ENCODE measurements at places on chromosomes 4 and X. TPM values are rescaled to one million over a fixed set of nuclear protein-coding genes. Genes with fewer than 3 reads are reported as not detected.

DNA sequence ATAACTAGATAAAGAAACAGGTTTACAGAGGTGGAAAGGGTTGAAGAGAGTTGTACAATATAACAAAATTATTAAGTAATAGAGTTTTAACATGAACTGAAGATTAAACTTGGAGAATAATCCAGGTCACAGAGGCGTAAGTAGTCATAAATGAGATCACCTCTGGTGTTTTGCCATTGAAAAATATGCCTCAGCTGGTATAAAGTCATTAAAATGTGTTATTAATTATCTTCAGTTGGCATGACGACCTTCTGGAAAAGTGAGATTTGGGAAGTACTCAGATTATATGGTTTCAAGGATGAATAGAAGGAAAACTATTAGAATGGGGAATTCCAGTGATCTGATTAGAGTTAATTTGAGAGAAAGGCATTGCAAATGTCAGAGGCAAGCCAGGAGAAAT, 237.5 kb upstream of the ANXA10 start:
- no peak for DNase-seq
- no peak overlapping the region for H3K4me3 ChIP-seq
- no peak overlapping the region for H3K27ac ChIP-seq

DNA sequence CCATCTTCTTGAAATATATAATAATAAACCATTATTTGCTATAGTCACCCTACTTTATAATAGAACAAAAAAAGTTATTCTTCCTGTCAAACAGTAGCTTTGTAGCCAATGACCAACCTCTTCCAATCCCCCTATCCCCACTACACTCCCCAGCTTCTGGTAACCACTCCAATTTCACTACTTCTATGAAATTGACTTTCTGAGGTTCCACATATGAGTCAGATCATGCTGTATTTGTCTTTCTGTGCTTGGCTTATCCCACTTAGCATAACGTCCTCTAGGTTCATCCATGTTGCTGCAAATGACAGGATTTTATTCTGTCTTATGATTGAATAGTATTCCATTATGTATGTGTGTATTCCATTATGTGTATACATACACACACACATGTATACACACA, 809.7 kb upstream of the NDST4 start:
- no peaks in the 10 kb centered on the region for H3K36me3 ChIP-seq
- no peak overlapping the region for H3K4me3 ChIP-seq
- H3K27me3 ChIP-seq: no peaks in the 10 kb centered on the region
- H3K4me1 ChIP-seq: no peaks in the 10 kb centered on the region
- DNase-seq: no peak

- no peak for DNase-seq
- peaks cover 19% of the 10 kb centered on the region for H3K36me3 ChIP-seq
- H3K4me3 ChIP-seq: no peak overlapping the region
- peak overlapping the region; percentile 75 for H3K27ac ChIP-seq
Observed at GRCh38 chr4:38065176-38065575, 105.0 kb downstream of the PTTG2 start.

DNA sequence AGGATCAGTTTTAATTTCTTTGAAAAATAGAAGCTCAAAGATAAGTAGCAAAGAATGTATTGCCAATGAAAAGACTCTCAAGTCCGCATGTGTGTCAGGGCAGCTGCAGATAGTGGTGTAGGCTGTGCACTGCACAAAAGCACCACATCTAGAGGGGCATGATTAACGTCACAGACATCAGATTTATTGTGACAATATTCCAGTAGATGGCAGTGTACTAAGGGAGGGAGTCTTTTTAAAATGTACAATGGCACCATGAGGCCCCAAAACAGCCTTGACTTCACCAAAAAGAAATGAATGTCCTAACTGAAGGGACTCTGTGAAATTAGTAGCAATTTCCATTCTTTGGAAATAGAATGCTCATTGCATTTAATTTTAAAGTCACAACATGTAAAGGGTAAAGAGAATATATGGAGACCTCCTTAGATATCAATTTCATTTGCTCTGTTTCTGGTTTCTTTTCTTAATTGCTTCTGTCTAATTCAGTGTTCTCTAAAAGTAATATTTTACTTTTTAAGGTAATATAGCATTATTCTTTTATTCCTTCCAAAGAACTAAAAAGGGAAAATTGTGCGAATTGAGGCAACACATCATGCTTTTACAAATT, 98.4 kb downstream of the ZNF827 start:
- H3K4me1 ChIP-seq: peaks cover 15% of the 10 kb centered on the region
- H3K27me3 ChIP-seq: no peaks in the 10 kb centered on the region
- H3K4me3 ChIP-seq: no peak overlapping the region
- no peak overlapping the region for H3K27ac ChIP-seq

GRCh38 chr4:67141586-67141985, 403.7 kb downstream of the CENPC start:
- H3K36me3 ChIP-seq: no peaks in the 10 kb centered on the region
- no peak overlapping the region for H3K4me3 ChIP-seq
- H3K4me1 ChIP-seq: no peaks in the 10 kb centered on the region
- no peaks in the 10 kb centered on the region for H3K27me3 ChIP-seq
- H3K27ac ChIP-seq: no peak overlapping the region
- no peak for DNase-seq

GRCh38 chrX:133461231-133461630, 45.9 kb upstream of the GPC4 start:
- H3K4me3 ChIP-seq: no peak overlapping the region
- H3K4me1 ChIP-seq: no peaks in the 10 kb centered on the region
- H3K27me3 ChIP-seq: no peaks in the 10 kb centered on the region
- H3K27ac ChIP-seq: no peak overlapping the region

- H3K36me3 ChIP-seq: no peaks in the 10 kb centered on the region
- peak; percentile 72 for DNase-seq
- peak within 1 kb of the TSS; percentile 79 for H3K27ac ChIP-seq
- peaks cover 12% of the 10 kb centered on the region for H3K4me1 ChIP-seq
Observed at GRCh38 chrX:67543818-67544217, at the start of gene AR. TSS of gene AR (plus strand) at chrX:67544021. CDS start at chrX:67545147, 1,126 bp downstream.

DNA sequence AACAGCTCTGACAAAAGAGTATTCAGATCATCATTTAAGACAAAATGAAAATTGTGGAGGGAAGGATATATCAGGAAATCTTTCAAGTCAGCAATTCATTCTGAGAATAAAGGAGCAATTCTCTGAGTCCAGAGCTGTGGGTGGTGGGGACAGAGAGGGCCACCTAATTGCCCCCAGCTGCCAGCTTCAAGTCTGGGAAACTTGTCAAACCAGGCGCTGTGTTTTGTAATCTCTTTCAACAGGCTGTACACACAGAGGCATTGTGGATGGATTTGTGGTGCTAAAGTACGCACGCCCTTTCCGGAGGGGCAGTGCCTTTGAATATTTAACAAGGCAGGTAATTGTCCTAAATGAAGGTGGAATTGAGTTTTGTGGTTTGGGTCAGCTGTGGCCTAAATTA, 591.1 kb upstream of the BOD1L1 start:
- H3K4me3 ChIP-seq: no peak overlapping the region
- no peaks in the 10 kb centered on the region for H3K36me3 ChIP-seq
- H3K27me3 ChIP-seq: no peaks in the 10 kb centered on the region
- H3K4me1 ChIP-seq: peaks cover 21% of the 10 kb centered on the region
- no peak overlapping the region for H3K27ac ChIP-seq

DNA sequence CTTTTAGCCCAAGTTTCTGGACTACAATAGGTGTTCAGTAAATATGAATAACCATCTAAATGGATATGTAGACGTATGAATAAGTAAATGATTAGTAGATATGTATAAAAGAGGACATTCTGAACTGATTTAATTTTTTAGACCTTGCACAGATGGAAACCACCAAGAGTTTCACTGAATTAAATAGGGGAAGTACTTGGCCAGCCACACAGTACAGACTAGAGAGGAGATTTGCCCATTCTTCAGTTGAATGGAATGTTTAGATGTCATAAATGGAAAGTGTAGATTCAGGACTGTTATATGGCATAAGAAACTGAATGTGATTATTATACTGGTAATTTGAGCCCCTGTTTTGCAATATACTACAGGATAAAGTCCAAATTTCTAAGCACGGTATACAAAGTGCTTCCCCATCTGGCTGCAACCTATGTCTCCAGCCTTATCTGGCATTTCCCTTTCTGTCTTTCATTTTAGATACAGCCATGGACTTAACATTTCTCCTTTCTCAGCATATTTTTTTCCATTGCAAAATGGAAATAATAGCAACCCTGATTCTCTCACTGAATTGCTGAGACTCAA, 137.8 kb upstream of the HS3ST1 start:
- no peaks in the 10 kb centered on the region for H3K36me3 ChIP-seq
- no peak overlapping the region for H3K4me3 ChIP-seq
- H3K27me3 ChIP-seq: no peaks in the 10 kb centered on the region
- H3K4me1 ChIP-seq: no peaks in the 10 kb centered on the region
- no peak overlapping the region for H3K27ac ChIP-seq

DNA sequence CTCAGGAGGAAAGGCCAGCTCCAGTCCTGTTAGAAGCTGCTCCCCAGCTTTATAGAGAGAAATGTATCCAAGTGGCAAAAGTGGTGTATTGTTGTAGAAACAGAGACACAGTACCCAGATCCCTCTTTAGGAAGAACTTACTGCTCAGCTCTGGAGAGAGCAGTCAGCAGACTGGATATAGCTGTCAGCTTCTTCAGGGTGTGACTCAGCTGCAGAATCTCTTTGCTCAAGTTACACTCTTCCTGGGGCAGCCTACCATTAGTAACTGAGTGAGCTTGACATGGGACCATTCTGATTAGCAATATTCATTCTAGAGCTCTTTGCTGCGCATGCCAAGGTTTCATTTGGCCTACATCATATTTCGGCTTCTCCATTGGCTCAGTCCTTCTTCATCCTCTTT, 40.5 kb downstream of the ATP1B4 start:
- no peaks in the 10 kb centered on the region for H3K36me3 ChIP-seq
- H3K4me1 ChIP-seq: no peaks in the 10 kb centered on the region
- DNase-seq: no peak

- no peak overlapping the region for H3K27ac ChIP-seq
- H3K4me3 ChIP-seq: no peak overlapping the region
- H3K4me1 ChIP-seq: no peaks in the 10 kb centered on the region
Observed at GRCh38 chr4:87196927-87197326, 23.5 kb downstream of the KLHL8 start.

DNA sequence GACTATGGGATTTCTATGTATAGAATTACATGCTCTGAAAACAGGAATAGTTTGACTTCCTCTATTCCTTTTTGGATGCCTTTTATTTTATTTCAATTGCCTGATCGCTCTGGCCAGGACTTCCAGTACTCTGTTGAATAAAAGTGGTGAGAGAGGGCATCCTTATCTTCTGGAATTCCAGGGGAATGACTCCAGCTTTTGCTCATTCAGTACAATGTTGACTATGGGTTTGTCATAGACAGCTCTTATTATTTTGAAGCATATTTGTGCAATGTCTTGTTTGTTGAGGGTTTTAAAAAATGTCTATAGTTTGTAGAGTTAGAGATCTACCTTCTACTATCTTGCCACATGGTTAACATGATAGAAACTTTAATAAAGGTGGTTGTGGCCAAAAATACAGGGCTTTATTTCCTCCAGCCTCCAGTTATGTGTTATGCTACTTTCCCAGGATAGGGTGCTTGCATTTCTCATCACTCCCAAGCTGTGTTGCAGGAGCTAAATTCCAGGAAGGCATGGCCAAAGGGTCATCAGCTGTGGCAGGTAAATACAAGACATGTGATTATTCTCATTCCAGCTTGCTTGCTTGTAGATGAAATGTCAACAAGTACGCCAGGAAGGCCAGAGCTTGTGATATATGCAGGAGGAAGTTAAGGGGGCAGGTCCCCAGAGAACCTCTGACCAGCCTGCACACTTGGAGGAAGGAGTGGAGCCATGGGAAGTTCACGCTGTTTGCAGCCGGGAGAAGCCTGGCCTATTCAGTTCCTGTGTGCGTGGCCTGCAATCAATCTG, 142.4 kb upstream of the CPXCR1 start:
- H3K4me3 ChIP-seq: no peak overlapping the region
- H3K27ac ChIP-seq: no peak overlapping the region
- no peak for DNase-seq
- H3K27me3 ChIP-seq: no peaks in the 10 kb centered on the region
- H3K36me3 ChIP-seq: no peaks in the 10 kb centered on the region
- no peaks in the 10 kb centered on the region for H3K4me1 ChIP-seq

GRCh38 chr4:150501009-150501727, 80.8 kb upstream of the MAB21L2 start:
- no peaks in the 10 kb centered on the region for H3K27me3 ChIP-seq
- H3K36me3 ChIP-seq: no peaks in the 10 kb centered on the region
- H3K4me3 ChIP-seq: no peak overlapping the region
- no peak overlapping the region for H3K27ac ChIP-seq
- DNase-seq: no peak
- no peaks in the 10 kb centered on the region for H3K4me1 ChIP-seq

DNA sequence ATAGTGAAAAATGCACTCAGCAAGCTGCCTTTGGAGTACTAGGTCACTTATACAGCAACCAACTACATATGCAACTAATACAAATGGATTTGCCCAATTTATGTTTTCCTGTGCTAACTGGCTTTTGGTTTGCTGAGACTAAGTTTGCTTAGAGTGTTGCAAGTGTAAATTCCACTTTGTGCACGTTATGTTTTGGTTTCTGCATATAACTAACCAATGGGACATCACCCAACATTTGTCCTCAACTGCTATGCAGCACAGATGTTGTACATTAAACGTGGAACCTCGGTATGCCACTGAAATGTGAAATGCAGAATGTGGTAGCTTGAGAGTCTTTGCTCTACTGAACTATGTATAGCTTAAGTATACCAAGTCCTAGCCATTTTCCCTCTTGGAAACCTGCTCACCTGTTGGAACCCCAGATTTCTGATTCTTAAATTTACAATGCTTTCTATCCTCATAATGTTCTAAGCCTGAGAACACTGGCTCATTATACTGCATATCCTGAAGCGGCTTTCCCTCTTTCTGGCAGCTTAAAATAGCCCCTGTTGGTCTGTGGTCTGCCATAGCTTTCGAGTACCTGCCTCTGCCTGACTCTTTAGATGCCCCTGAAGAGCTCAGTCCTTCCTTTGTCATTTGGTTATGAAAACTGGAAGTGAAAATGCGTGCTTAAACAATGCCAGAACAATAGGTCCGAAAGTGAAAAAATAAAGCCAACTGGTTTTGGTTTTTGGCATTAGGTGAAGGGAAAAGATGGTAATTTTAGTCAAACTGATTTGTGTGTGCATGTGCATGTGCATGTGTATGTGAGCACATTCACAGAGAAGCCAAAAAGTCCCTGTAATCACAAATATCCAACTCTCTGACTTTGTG, 158.0 kb downstream of the SH2D1A start:
- H3K27ac ChIP-seq: no peak overlapping the region
- no peak for DNase-seq
- no peaks in the 10 kb centered on the region for H3K4me1 ChIP-seq
- H3K4me3 ChIP-seq: no peak overlapping the region

GRCh38 chrX:153507484-153508178, 9.8 kb upstream of the ATP2B3 start:
- H3K27ac ChIP-seq: no peak overlapping the region
- no peak overlapping the region for H3K4me3 ChIP-seq
- H3K36me3 ChIP-seq: no peaks in the 10 kb centered on the region
- no peaks in the 10 kb centered on the region for H3K27me3 ChIP-seq
- peak; percentile 81 for DNase-seq

- peak overlapping the region; percentile 41 for H3K4me3 ChIP-seq
- peaks cover 12% of the 10 kb centered on the region for H3K27me3 ChIP-seq
- no peaks in the 10 kb centered on the region for H3K4me1 ChIP-seq
Observed at GRCh38 chr4:68272380-68272779, 26.9 kb upstream of the TMPRSS11B start.

The ARX gene
- total RNA-seq: not detected

The DUSP21 gene
- not detected for total RNA-seq

The HS6ST2 gene
- total RNA-seq: 0.19 TPM

The PDE5A gene
- 8.2 TPM for total RNA-seq

The FOXO4 gene
- total RNA-seq: 39.5 TPM

The MAGEB2 gene
- not detected for total RNA-seq

The LRIT3 gene
- not detected for total RNA-seq

The JADE1 gene
- 22.1 TPM for total RNA-seq

The HMGN5 gene
- total RNA-seq: 3.1 TPM

Data from left ventricle myocardium inferior (tissue), 1 donor.